ENCODE measurements at places on chromosomes 13 and 19.
A peak's percentile ranks its signal among the peaks of the same experiment; 100 is the strongest.

DNA sequence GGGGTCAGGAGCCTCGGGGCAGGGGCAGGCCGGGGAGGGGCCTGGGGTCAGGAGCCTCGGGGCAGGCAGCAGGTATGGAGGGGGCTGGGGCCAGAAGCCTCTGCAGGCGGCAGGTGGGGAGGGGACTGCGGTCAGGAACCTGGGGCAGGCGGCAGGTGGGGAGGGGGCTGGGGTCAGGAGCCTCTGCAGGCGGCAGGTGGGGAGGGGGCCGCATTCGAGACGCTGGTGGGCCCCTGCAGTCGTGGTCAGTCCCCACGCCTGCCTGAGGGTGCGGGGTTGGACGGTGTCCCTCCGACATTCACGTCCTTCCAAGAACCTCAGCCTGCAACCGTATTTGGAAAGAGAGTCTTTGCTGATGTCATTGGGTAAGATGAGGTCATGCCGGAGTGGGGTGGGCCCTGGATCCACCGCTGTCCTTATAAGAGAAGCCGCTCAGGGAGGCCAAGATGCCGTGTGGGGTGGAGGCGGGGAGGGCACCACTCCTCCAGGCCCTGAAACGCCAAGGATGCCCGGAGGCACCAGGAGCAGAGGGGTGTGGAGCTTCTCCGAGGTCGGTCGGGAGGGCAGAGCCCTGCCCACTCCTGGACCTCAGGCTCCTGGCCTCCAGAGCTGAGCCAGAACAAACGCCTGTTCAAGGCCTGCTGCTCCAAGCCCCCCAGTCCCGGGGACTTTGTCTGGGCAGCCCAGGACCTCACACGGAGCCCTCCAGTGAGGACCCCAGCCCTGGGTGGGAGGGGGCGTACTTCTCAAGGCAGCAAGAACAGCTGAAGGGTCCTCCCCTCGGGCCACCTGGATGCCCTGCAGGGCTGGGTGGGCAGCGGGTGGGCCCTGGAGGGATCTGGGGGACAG lies 30.1 kb downstream of the PIP5K1C start:
- DNase-seq, result peak; percentile 34

DNA sequence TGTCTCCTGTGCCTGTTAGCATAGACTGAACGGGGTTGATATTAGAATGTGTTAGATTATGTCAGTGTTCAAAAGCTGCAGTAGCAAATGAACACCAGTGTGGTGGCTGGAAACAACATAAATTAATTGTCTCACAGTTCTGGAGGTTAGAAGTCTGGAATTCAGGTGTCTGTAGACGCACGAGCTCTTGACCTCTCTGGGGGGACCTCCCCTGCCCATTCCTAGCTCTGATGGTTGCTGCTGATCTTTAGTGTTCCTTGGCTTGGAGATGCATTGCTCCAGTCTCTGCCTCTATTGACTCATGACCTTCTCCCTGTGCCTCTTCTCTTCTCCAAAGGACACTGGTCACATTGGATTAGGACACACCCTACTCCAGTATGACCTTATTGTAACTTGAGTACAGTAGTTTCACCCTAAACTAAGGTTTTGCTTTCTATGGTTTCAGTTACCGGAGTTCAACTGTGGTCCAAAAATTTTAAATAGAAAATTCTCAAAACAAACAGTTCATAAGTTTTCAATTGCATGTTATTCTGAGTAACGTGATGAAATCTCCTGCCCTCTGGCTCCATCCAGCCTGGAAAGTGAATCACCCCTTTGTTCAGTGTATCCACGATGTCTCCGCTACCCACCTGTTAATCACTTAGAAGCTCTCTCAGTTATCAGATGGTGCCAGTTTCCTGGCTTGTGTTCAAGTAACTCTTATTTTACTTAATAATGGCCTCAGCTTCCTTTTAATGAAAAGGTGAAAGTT lies 273.2 kb downstream of the MYO16 start:
- DNase-seq, result no peak

GRCh38 chr13:96539791-96540190 lies 449.9 kb downstream of the HS6ST3 start:
- no peak for DNase-seq

DNA sequence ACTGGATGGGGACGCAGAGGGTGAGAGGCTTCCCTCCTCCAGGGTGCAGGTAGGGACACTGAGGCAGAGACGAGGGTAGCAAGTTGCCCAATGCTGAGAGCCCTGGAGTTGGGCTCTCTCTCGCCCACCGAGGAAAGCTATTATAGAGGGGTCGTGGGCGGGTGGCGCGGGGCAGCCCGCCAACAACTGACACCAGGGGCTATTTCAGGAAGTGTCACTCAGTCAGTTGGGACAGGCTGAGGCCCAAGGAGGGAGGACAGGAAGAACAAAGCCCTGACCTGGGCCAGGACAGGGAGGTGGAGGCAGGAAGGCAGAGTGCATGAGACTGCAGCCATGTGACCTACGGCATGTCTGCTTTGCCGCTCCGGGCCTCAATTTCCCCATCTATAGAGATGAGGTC lies 29.9 kb downstream of the TINCR start:
- no peak for DNase-seq

DNA sequence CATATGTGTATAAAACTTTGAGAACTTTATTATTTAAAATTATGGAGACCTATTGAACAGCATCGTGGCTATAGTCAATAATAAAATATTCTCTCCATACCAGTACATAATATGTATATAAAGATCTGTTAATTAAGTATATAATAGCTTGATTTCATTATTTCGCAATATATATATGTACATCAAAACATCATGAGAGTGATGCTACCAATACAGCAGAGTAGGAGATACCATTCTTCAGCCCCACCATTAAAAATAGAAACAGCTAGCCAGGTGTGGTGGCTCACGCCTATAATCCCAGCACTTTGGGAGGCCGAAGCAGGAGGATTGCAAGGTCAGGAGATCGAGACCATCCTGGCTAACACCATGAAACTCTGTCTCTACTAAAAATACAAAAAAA lies 1755.3 kb upstream of the SPRY2 start:
- no peak for DNase-seq

- no peak for DNase-seq
Measured at GRCh38 chr13:51826606-51827005, 18.4 kb downstream of the TMEM272 start.
